Sigmoid colon (tissue), 7 donors: ENCODE measurements at places on chromosomes 13 and 19. TPM values are rescaled to one million over a fixed set of nuclear protein-coding genes. Genes with fewer than 3 reads are reported as not detected.

DNA sequence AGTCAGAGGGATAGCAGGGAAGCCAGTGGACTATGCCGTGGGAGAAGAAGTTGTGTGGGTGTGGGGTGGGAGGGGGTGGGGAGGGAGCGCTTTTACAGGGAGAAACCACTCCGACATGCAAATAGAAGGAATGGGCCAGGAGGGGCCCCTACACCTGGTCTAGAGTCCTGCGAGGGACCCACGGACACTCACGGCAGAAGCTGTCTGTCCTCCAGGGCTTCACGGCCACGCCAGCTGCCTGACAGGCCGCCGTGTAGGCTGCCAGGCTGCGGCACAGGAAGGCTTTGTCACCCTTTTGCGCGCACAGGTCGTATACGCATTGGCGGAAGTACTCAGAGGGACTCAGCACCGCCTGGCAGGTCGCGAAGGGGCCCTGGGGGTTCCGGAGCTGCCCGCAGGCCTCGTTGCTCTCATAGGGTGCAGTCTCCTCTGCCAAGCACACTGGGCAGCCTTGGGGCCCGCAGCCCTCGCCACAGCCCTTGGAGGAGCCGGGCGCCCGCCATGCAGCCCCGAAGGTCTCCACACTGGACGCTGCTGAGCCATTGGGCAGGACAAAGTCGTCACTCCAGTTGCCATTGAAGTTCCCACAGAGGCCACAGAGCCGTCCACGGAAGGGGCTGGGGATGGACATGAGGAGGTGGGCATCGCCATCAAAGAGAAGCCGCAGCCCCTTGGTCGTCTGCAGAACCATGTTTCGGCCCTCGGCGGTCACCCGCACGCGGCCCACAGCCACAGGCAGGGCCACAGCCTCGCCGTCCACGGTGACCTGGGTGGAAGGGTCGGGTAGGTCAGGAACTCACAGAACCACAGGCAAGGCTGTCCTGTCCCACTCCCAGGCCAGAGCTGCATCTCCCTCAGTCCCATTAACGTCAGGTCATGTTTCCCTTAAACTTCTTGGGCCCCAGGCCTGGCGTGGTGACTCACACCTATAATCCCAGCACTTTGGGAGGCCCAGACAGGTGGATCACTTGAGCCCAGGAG, 26.0 kb upstream of the FBL start:
- H3K27ac ChIP-seq: no peak overlapping the region
- DNase-seq: no peak
- H3K27me3 ChIP-seq: peaks cover 5% of the 10 kb centered on the region
- no peaks in the 10 kb centered on the region for H3K36me3 ChIP-seq

GRCh38 chr13:109817591-109818535, 31.5 kb upstream of the IRS2 start:
- no peaks in the 10 kb centered on the region for H3K27me3 ChIP-seq
- DNase-seq: no peak
- H3K4me3 ChIP-seq: no peak overlapping the region
- no peak overlapping the region for H3K27ac ChIP-seq

GRCh38 chr19:50777830-50778303, 7.6 kb downstream of the GPR32 start:
- H3K36me3 ChIP-seq: no peaks in the 10 kb centered on the region
- H3K27ac ChIP-seq: no peak overlapping the region
- no peak for DNase-seq

DNA sequence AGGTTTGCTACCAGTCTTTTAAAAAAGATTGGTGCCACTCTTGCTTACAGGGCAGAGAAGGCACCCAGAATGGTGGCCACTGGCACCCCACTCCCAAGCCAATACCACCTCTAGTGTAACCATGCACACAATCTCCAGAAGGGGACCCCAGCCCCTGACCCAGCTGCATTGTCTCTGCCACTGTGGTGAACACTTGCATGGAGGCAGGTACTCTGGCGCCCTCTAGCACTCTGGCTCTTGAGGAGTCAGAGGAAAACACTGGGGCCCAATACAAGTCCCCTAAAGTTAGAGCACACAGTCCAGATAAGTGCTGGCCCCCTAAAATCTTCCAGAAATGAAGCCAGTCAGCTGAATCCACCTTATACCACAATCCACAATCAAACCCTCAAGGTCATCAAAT, 6.0 kb downstream of the ERVV-1 start:
- H3K27ac ChIP-seq: no peak overlapping the region
- no peaks in the 10 kb centered on the region for H3K4me1 ChIP-seq
- no peaks in the 10 kb centered on the region for H3K36me3 ChIP-seq
- peaks cover 3% of the 10 kb centered on the region for H3K27me3 ChIP-seq

DNA sequence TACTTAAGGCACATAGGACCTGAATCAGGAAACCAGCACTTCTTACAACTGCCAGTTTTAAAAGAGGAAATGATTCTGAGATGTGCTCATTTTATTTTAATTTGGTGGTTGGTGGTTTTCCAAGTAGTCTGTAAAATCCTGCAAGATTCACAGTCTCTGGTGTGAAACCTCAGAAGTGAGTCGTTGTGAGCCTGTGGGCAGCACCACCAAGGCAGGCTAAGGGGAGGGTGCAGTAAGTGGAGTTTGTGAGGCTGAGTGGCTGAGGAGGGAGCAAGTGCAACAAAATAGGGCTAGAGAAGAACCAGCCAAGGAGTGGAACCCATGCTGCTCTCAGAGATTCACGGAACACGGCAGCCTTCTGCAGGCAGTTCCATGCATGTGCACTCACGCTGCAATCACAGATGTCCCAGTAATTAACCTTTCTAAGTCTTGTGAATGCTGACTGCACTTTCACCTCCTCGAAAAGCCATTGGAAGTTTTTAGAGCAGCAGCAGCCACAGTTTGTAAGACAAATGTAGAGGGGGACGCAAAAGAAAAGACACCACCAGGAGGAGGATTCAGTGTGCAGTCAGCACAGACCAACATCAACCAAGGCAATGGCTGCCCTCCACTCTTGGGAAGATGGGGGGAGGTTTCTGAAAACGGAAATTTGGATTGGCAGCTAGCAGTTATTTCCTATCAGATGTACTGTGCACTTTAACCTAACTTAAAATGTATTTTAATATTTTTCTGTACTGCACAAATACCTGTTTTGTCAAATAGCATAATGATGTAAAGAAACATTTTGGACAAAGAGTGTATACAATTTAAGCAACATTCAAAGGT, 44.9 kb downstream of the ESD start:
- no peak overlapping the region for H3K4me3 ChIP-seq
- DNase-seq: no peak
- H3K27me3 ChIP-seq: no peaks in the 10 kb centered on the region
- H3K27ac ChIP-seq: no peak overlapping the region

GRCh38 chr13:98050041-98050466, 92.8 kb upstream of the FARP1 start:
- no peak overlapping the region for H3K27ac ChIP-seq
- no peaks in the 10 kb centered on the region for H3K36me3 ChIP-seq
- H3K4me3 ChIP-seq: no peak overlapping the region

DNA sequence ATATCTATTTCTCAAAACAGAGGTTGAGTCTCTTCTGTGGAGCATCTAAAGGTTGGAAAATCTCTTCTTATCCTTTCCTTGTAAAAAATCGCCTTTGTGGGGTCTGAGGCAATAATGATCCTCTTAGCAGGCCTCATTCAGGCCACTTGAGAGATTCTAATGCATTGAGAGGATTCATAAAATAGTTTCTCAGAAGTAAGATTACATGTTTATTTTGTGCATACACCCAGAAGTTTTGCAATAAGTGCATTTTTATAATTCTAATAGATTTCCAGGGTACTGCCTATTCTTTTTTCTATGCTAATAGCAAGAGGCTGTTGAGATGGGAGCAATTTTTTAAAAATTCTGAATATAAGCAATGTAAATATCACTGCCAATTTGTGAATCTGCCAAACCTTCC, 342.2 kb upstream of the KLF12 start:
- H3K36me3 ChIP-seq: no peaks in the 10 kb centered on the region
- no peak overlapping the region for H3K4me3 ChIP-seq
- no peak overlapping the region for H3K27ac ChIP-seq
- H3K4me1 ChIP-seq: no peaks in the 10 kb centered on the region
- no peak for DNase-seq
- H3K27me3 ChIP-seq: no peaks in the 10 kb centered on the region

DNA sequence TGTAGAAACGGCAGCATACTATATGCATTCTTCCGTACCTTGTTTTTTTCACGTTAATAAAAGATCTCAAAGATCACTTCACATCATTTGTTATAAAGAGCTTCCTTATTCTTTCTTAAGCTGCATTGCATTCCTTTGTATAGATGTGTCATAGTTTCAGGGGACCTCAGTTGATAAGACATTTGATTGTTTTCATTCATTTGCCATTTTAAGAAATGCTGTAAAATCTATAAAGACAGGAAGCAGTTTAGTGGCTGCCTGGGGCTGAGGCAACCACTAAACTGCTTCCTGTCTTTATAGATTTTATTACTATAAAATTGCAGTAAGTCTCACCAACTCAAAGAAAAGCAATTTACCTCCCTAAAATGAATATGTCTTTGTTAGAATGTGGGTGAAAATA, 59.4 kb downstream of the ZDHHC20 start:
- H3K27ac ChIP-seq: no peak overlapping the region
- DNase-seq: no peak
- H3K4me3 ChIP-seq: no peak overlapping the region
- H3K27me3 ChIP-seq: no peaks in the 10 kb centered on the region
- H3K36me3 ChIP-seq: no peaks in the 10 kb centered on the region
- no peaks in the 10 kb centered on the region for H3K4me1 ChIP-seq

- H3K4me1 ChIP-seq: no peaks in the 10 kb centered on the region
- no peak overlapping the region for H3K27ac ChIP-seq
- peak; percentile 80 for DNase-seq
- H3K36me3 ChIP-seq: peaks cover 16% of the 10 kb centered on the region
Measured at GRCh38 chr19:44869733-44870470, 21.2 kb upstream of the TOMM40 start.

DNA sequence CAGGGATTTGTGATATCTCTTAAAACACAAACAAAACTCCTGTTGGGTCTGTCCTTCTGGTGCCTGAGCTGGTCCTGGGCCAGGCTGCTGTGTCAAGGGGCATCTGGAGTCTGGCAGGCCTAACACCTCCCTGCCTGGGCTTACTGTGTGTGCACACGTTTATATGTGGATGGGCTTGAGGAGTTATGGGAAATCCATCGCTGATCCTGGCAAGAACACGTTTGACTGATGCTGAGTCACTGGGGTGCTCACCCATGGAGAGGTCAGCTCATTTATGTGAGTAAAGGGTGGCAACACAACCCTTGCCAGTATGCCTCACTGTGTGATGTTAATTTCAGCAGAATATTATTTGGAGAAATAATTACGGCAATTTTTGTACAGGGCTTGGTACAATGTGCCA, 44.5 kb upstream of the PCDH8 start:
- H3K36me3 ChIP-seq: no peaks in the 10 kb centered on the region
- H3K27ac ChIP-seq: no peak overlapping the region

- no peaks in the 10 kb centered on the region for H3K27me3 ChIP-seq
- no peaks in the 10 kb centered on the region for H3K36me3 ChIP-seq
Measured at GRCh38 chr13:44181931-44182330, 191.7 kb upstream of the SERP2 start.

DNA sequence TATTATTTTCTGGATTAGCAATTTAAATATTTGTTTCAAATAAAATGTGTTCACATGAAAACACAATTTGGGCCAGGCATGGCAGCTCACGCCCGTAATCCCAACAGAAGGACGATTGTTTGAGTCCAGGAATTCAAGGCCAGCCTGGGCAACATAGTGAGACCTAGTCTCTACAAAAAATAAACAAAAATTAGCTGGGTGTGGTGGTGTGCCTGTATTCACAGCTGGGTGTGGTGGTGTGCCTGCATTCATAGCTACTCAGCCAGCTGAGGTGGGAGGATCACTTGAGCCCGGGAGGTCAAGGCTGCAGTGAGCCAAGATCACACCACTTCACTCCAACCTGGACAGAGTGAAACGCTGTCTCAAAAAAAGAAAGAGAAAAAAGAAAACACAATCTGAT, 46.4 kb downstream of the KPNA3 start:
- no peak overlapping the region for H3K27ac ChIP-seq
- peaks cover 12% of the 10 kb centered on the region for H3K36me3 ChIP-seq
- H3K4me3 ChIP-seq: no peak overlapping the region
- no peaks in the 10 kb centered on the region for H3K4me1 ChIP-seq
- DNase-seq: no peak

DNA sequence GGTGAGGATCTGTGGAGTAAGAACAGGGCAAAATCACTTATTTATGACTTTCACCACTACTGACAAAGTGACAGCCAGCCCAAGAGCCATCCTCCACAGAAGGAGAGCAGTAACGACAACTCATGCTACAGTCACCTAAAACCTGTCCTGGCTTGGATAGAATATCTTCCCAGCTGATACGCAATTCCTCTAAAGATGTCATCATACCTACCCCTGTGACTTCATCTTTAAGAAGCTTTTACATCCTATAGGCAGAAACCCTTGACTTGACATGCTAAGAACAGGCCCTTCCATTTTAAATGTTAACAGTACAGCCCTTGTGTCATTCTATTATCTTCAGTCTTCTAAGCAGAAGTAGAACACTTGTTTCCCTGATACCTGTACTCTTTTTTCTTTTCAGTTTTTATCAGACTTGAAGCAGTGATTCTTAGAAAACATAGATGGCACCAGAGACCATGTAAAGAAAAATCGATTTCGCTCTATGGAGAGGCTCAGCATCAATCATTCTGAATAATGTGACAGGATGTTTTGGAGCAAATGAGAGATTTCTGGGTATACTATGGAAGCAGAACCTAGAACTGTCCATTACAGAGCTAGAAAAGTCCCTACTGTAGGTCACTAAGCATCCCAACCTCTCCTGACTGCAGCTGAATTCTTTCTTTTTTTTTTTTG, 20.1 kb downstream of the STOML3 start:
- H3K36me3 ChIP-seq: no peaks in the 10 kb centered on the region
- no peaks in the 10 kb centered on the region for H3K27me3 ChIP-seq
- H3K4me3 ChIP-seq: no peak overlapping the region
- no peaks in the 10 kb centered on the region for H3K4me1 ChIP-seq

GRCh38 chr13:45108716-45109101, 11.6 kb upstream of the GTF2F2 start:
- H3K4me3 ChIP-seq: no peak overlapping the region
- no peaks in the 10 kb centered on the region for H3K27me3 ChIP-seq
- no peaks in the 10 kb centered on the region for H3K4me1 ChIP-seq
- no peak for DNase-seq

GRCh38 chr13:65112123-65112522, 2118.0 kb downstream of the PCDH9 start:
- no peaks in the 10 kb centered on the region for H3K4me1 ChIP-seq
- no peak overlapping the region for H3K27ac ChIP-seq
- H3K4me3 ChIP-seq: no peak overlapping the region
- no peak for DNase-seq

DNA sequence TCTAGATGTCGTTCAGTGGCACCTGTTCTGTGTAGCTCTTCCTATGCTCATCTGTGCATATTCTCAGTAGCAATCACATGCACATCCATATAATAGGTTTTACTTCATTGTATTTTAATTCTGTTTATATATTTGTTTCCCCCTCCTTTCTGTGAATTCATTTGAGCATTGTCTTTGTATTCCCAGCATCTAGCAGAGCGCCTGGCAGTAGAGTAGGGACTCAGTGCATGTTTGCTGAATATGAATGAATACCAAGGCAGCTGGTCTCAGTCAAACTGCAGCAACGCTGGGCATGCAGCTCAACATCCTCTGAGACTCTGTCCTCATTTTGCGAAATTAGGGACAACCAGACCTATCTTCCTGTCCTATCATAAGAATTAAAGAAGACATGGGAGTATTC, 330.1 kb downstream of the SPRY2 start:
- no peak overlapping the region for H3K27ac ChIP-seq
- H3K4me1 ChIP-seq: peaks cover 7% of the 10 kb centered on the region
- H3K27me3 ChIP-seq: no peaks in the 10 kb centered on the region
- no peak overlapping the region for H3K4me3 ChIP-seq

NLRP9 gene
- not detected for polyA plus RNA-seq

EBI3 gene
- 17.6 TPM for polyA plus RNA-seq

CGB8 gene
- polyA plus RNA-seq: not detected

SPACA4 gene
- polyA plus RNA-seq: 0.34 TPM
